Colonic mucosa (tissue), 4 donors: ENCODE measurements at places on chromosomes 16 and 17. TPM values are rescaled to one million over a fixed set of nuclear protein-coding genes. Genes with fewer than 3 reads are reported as not detected.
A peak's percentile ranks its signal among the peaks of the same experiment; 100 is the strongest.

DNA sequence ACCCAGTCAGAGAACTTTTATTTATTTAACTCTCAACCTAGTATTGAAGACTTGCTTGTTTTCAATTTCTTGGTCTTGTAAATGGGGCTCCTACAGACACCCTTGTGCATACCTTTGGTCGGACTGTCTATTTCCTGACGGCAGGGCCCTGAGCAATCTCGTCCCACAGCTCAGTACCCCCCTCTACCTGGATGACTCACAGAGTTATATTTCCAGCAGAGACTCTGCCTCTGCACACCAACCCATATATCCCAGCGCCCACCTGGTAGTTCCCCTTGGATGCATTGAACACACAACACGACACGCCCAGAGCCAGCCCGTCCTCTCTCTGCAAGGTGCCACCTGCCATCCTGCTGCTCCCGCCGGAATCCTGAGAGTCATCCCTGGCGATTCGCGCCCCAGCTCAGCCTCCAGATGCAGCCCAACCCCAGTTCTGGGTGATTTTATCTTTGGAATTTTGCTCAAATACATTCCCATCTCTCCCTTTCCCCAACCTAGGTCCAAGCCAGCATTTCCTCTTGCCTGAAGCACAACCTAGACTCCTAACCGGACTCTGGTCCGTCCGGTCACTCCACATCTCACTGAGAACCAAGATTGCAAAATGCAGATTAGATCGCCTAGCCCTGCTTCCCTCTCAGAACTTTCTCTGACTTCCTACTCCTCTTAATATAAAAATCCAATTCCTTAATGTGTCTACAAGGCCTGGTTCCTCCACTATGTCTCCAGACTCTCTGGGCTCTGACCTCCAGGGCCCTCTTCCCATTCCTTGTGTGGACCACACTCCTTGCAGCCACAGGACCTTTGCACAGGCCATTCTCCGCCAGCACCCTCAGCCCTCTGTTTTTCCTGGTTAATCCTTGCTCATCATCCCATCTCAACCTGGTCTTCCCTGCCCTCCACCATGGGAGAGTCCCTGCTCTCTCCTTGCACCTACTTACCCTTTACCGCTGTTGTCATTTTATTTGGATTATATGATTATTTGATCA, 129.2 kb downstream of the SEC14L1 start:
- H3K4me1 ChIP-seq: no peaks in the 10 kb centered on the region
- no peaks in the 10 kb centered on the region for H3K27me3 ChIP-seq
- no peaks in the 10 kb centered on the region for H3K36me3 ChIP-seq
- H3K27ac ChIP-seq: no peak overlapping the region
- DNase-seq: no peak

NKD1 gene
- 2.3 TPM for total RNA-seq

GRCh38 chr17:45149669-45150664, 1.7 kb downstream of the HEXIM1 start:
- H3K4me3 ChIP-seq: peak overlapping the region; percentile 65
- peaks cover 15% of the 10 kb centered on the region for H3K4me1 ChIP-seq
- peak overlapping the region; percentile 96 for H3K27ac ChIP-seq
- no peaks in the 10 kb centered on the region for H3K36me3 ChIP-seq

DNA sequence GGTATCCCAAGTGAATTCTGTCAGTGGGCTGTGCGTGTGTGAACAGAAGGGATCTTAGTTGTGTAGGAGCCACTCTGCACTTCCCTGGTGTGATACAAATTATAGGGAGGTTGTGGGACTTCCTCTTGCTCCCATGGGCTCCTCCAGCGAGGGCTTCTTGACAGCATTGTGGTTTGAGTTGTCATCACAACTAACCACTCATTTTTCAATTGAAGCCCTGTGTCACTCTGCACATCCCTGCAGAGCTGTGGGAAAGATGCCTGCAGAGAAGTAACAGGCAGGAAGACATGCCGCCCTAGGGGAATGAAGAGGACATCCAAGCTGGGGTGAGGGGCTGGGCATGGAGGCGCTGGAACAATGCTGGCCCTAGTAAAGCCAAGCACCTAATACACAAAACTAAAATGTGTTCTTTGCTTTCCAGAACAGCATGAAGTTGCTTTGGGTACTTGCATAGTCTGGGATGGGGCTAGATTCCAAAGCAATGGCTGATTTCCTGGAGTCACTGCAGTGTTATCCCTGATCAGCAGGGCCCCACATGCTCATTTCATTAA, 692.5 kb downstream of the TOX3 start:
- H3K27me3 ChIP-seq: no peaks in the 10 kb centered on the region
- no peak overlapping the region for H3K4me3 ChIP-seq
- no peak for DNase-seq
- no peak overlapping the region for H3K27ac ChIP-seq

CCL16 gene
- not detected for total RNA-seq

OR1F1 gene
- not detected for total RNA-seq

DNA sequence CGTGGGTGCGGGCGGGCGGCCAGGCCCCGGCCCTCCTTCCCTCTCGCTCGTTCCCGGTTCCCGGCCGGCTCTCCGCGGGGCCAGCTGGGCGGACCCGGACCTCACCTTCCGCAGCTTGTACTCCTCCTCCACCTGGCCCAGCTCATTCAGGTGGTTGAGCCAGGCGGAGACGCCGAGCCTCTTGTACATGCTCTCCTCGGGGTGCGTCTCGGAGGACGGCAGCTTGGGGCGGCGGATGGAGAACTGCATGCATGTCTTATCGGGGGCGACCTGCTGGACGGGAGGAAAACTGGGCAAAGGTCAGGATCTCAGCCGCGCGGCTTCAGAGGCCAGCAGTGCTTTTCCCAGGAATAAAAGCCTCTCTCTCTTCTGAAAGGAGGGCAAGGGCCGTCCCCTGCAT, 85.4 kb downstream of the TBC1D16 start:
- H3K27ac ChIP-seq: no peak overlapping the region
- H3K36me3 ChIP-seq: no peaks in the 10 kb centered on the region

- DNase-seq: peak; percentile 61
- H3K4me1 ChIP-seq: no peaks in the 10 kb centered on the region
- H3K4me3 ChIP-seq: peak overlapping the region; percentile 62
- H3K36me3 ChIP-seq: no peaks in the 10 kb centered on the region
- no peaks in the 10 kb centered on the region for H3K27me3 ChIP-seq
Measured at GRCh38 chr17:69325518-69326376, 1.2 kb downstream of the ABCA5 start.
